CD4-positive, alpha-beta T cell treated with Interleukin-15 for 4 hours (primary cell): ENCODE measurements at places on chromosomes 4 and X.

GRCh38 chrX:46645614-46646013, 72.0 kb downstream of the CHST7 start:
- no peak for DNase-seq

DNA sequence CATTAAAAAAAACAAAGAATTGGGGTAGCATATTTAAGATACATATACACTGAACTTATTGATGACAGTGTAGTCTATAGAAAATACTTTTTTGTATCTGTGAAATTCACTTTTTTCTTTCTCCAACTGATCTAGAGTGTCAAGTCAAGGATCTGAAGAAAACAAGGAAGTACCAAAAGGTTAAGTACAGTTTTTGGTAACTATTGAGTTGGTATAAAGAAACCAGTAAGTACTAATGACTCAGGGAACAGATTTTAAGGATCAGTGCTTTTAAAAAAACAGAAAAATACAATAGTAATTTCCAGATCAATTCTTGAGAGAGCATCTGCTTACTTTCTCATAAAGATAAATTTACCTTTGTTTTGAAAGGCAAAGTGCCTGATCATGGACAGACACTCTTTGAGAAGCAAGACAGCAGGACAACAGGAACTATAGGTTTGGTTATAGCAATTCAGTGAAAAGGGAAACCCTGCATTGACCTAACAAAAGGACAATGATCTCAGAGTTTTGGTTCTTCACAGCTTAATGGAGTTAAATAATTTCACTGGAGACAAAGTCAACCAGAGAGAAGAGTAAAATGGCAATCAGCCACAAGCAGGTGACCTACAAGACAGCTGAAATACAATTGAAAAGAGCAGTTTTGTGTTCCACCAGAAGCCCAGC, 23.4 kb downstream of the TRMT10A start:
- DNase-seq, result no peak

DNA sequence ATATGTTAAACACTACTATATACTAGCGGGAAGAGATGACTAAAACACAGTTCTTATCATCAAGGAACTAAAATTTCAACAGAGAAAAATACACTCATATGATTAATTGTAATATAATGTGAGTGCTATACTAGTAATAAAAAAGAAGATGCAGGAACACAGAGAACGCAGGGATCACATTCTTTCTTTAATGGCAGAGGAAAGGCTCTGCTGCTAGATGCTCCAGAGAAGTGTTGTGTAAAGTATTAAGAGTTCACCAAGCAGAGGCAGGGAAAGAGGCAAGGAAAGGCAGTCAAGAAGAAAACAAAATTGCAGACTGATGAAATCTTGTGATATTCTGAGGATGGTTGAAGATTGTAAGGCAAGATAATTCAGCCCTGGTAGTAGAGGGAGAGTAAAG, 394.7 kb downstream of the PDGFC start:
- DNase-seq, result no peak

DNA sequence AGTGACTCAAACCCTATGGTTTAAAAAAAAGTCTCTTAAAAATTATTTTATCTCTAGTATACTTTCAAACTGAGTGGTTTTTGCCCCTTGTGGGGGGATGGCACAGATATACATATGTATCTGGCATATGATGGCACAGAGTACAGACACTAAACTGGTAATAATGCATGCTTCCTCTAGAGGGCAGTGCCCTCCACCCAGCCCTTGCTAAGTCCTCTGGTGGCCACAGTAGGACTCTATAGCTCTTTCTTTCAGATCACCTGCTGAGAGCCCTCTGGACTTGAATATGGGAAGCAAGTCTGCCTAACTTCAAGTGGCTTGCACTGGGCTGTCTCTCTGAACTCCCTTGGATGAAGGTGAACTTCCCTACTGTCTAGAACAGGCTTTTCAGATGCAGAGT, 66.3 kb downstream of the TSPAN7 start:
- DNase-seq, result no peak

- no peak for DNase-seq
These were observed 20.5 kb downstream of the SPIN4 start for GRCh38 chrX:63330681-63331080.

DNA sequence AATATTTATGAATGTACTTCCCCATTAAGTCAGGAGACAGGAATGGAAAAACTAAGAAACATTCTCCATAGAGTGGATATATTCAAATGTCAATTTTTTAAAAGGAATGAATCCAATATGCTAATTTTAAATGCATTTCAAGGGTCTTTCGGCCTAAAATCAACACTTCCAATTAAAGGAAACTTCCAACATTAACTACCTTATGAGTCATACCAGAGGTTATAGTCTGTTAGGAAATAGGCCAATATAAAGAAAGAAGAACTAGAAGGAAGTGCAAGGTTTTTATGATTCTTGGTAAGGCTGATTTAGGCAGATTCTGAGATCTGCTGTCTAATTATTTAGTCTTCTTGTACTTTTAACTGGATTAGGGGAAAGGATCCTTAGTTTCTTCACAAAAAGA, 260.1 kb upstream of the EDNRA start:
- no peak for DNase-seq

- DNase-seq, result no peak
These were observed 56.4 kb upstream of the TMEM150C start for GRCh38 chr4:82618103-82618720.

DNA sequence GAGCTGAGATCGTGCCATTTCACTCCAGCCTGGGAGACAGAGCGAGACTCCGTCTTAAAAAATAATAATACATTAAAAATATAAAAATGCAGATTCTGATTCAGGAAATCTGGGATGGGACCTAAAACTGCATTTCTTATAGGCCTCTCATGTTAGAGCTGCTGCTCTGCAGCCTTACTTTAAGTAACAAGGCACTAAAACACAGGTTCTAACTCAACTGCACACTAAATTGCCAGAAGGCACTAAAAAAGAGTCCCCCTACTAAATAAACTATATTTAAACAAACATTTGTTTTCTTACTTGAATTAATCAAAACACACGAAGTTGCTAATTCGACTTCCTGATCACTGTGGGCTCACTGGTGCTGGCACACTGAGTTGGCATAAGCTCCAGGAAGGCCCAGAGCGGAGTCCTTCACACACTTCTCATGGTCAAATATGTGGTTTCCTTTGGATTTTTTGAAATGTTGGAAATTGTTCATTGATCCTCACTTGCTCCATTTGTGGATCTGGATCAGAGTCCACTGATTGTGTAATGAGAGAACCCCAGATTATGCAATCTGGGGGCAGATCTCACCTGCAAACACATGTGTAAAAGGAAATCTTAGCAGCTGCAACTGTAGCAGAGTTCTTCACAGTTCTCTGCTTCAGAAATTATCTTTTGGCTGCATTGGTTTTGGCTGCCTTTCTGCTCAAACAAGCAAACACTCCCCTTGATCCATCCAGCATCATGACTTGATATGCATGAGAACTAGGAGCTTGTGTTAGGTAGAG, 59.3 kb downstream of the AFF1 start:
- DNase-seq, result no peak

- DNase-seq, result no peak
These were observed 130.8 kb downstream of the HMX1 start for GRCh38 chr4:8740666-8741395.

DNA sequence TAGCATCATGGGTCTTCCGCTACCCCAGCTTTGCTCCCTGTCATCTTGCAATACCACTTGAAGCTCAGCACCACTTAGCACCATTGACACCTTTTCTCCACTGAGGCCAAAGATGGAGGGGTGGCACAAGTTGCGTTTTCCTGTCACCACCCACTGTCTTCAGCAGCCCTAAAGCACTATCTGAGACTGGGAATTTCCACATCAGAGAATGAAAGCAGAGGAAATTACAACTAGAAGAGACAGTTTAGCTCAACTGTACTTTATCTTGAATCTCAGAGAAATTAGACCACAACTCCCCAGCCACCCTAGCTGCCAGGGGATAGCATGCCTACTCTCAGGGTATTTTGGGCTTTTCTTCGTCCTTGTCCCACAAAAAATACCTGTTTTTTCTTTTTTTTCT, 111.0 kb downstream of the DDIT4L start:
- DNase-seq, result no peak

GRCh38 chr4:163592212-163592611, 97.7 kb downstream of the TMA16 start:
- no peak for DNase-seq

DNA sequence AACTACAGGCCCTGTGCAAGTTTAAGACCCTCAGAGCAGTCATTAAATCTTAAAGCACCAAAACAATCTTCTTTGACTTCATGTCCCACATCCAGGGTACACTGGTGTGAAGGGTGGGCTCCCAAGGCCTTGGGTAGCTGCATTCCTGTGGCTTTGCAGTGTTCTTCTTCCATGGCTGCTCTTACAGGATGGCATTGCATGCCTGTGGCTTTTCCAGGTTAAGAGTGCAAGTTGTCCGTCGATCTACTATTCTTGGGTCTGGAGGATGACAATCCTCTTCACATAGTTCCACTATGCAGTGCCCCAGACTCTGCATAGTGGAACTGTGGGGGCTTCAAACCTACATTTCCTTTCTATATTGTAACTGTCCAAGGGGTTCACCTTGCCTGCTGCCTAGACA, 494.5 kb downstream of the CFAP47 start:
- DNase-seq, result no peak

DNA sequence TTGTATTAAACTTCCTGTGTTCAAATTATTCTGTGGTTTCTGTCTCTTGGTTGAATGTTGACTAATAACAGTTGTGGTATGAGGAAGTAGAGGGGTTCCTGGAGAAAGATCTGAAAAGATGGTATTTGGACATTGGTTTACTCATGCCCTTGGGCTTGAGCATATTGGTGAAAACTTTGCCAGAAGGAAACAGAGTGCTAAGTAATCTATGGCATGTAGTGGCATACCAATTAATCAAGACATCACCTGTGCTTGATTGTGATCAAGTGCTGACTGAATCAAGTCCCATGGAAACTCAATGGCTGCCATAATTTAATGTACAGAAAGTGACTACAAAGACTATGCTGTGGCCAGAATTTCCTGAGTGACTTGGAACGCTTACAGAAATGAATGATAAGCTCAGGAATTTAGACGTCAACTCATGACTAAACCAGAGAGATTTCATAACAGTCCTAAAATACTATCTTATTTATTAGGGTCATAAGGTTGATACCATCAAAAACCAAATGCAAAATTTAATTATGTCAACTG, 2062.9 kb downstream of the ARAP2 start:
- DNase-seq, result no peak

DNA sequence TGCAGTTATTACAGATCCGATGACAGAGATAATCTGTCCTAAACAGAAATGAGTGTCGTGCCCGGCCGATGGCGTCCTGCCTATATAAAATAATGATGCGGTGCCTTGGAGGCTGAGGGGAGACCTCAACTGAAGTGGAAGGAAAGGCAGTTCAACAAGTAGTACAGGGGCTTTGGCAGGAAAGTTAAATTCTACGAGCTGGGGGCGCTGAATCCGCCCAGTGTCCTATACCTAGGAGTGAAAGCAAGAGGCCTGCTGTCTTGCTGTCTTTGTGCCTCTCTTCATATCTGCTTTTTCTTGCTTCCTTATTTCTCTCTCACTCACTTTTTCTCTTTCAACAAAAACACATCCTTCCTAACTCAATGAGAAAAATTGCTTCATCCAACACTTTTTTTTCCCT, 82.2 kb upstream of the PRPS2 start:
- DNase-seq, result no peak

GRCh38 chrX:53695946-53696549, 9.5 kb upstream of the HUWE1 start:
- DNase-seq, result no peak

- no peak for DNase-seq
These were observed 207.5 kb downstream of the PDGFC start for GRCh38 chr4:156764145-156764544.

DNA sequence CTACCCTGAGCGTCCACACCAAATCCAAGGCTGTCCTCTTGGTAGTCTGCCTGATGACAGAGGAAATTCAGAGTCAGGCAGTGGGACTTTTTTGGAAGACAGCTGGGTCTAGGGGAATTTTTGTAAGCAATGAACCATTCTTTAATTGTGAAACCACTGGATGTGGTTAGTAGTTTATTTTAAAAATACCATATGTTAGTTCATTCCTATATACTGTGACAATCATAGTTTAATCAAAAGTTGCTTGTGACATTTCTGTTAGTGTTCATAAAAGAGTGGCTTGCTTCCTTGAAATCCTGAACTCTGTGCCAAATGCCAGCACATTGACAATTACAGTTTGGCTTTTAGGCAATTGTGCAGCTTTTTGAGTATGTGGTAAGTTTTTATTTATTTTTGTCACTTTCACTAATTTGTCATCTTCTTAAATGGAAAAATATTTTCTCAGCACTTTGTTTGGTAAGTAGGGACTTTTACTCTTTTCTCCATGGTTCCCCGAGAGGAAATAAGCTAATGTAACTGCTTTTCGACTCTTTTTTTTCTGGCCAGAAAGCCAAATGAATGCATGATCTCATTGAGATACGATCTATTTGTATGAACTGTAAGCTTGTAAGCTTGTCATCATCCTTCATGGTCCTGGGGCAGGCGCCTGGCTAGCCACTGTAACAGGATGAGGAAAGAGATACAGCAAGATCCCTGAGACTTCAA, 72.6 kb upstream of the SLC4A4 start:
- no peak for DNase-seq

- DNase-seq, result no peak
These were observed 370.4 kb upstream of the CPEB2 start for GRCh38 chr4:14631806-14632440.

- DNase-seq, result no peak
These were observed 1638.8 kb upstream of the PCDH7 start for GRCh38 chr4:29081234-29081955.

- DNase-seq, result no peak
These were observed 101.9 kb upstream of the BCOR start for GRCh38 chrX:40199704-40200103.

DNA sequence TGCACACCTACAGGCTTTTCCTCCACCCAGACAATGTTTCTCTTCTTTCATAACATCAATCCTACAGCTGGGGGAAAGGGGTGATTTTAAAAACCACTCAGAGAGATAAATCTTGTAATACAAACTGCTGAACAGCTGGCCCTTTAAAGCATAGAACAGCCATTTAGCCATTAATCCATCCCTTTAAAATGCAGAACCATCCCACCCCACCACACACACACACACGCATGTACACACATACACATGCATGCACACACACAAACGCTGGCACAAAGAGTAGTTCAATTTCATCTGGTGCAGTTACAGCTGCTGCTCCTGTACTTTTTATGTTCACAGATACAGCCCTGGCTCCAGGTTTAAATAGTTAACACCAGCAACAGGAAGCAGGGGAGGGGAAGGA, 426.1 kb downstream of the MID1IP1 start:
- DNase-seq, result no peak

DNA sequence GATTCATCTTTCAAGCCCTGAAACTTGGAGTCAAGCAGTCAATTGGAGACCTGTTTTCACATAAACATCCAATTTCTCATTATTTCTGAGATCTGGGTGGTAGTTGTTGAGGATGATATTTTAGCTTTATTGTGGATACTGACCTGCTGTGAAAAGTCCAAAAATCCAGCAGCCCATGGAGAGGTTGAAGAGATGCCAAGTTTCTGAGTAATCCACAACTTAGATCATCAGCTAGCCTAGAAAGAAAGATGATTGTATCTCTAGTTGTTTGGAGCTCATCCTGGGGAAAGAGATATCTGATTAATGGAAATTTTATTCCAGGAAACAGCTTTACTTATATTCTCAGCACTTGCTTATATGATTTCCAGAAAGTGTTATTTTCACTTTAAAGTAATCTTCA, 48.6 kb upstream of the DCX start:
- DNase-seq, result no peak

- peak; percentile 21 for DNase-seq
These were observed at the start of gene IL2 for GRCh38 chr4:122456231-122457116. Gene IL2 (minus strand): TSS chr4:122456725. CDS start chr4:122456440, 285 bp downstream.

- no peak for DNase-seq
These were observed 33.6 kb upstream of the NOCT start for GRCh38 chr4:138981930-138982390.
